ENCODE measurements at places on chromosomes 1 and 21.

GRCh38 chr1:99497690-99498089 lies 148.2 kb upstream of the PALMD start:
- no peak for DNase-seq

DNA sequence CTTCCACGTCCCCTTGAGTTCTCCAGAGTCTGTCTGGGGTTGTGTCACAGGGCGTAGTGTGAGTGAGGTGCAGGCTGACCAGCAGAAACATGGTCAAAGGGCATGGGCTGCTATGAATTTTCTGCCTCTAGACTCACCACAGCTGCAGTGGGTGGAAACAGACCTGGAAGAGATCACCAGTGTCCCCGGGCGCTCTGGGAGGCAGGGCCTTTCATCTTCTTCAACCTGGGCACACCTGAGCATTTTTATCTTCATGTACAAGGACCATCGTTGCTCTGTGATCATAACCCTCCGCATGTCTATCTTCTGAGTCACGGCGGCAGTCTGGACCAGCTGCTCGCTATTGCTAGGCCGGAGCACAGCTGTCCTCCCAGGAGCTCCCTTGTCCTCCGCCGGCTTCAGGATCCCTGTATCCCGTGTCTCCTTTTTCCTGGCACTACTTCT lies 29.6 kb downstream of the DEGS1 start:
- no peak for DNase-seq

GRCh38 chr21:36460866-36461265 lies 19.1 kb downstream of the CLDN14 start:
- no peak for DNase-seq

- DNase-seq: no peak
These were observed 2.6 kb downstream of the RERE start for GRCh38 chr1:8814865-8815264.

DNA sequence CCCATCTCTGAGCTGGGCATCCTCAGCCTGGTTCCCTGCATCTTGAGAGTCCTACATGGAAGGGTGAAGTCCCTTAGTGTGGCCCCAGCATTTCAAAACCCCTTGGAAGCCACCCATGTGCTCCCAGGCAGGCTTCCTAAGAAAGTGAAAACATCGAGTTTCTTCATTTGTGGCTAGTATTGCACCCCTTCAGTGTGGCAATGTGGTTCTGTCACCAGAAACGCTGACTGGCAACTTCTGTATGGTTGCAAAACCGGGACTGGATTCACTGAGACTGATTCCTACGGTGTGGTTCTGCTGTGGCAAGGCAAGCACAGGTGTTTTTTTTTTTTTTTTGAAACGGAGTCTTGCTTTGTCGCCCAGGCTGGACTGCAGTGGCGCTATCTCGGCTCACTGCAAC lies 9.0 kb upstream of the IFNGR2 start:
- no peak for DNase-seq

GRCh38 chr1:30744060-30744756 lies 13.4 kb downstream of the LAPTM5 start:
- no peak for DNase-seq

DNA sequence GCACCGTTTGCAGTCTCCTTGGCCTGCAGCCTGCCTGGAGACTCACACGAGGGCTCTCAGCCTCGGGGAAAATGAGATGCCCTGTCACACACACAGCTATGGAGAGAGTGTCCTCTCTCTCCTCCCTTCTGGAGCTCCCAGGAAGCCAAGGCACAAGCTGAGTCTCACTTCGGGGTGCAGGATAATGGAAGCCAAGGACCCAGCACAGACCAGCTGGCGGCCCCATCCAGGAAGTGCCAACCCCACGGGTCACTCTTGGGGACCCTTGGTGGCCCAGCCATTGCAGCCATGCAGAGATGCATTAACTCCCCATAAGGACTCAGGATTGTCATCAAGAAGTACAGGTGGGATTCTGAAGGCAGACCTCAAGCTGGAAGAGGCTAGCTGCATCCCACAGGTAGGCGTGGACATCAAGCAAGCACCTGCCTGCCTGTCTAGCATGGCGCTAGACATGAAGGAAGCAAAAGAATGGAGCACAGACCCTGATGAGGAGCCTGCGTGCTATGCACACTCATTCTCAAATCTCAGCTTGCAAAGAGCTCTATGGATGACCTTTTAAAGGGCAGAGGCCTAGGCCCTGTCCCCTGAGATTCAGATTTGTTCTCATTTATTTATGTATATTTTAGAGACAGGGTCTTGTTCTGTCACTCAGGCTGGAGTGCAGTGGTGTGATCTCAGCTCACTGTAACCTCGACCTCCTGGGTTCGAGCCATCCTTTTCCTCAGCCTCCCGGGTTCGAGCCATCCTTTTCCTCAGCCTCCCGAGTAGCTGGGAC lies 49.9 kb downstream of the IRF2BP2 start:
- no peak for DNase-seq

DNA sequence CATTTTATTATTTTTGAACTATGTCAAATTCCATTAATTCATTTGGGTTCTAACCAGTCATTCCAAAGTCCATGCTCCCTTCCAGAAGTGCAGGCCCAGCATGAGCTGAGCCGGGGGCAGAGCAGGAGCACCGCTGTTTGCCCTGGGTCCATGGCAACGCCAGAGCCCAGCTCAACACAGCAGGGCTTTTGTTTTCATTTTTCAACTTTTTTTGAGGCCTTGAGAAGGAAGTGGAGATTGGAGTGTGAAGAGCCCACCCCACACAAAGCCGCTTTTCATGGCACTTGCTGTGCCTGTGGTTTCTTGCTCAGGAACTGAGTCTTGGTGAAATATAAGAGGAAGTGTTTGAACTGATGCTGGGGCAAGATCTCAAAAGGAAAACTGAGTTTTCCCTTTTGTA lies 13.2 kb upstream of the PRMT2 start:
- DNase-seq: no peak

GRCh38 chr1:71135571-71135970 lies 54.7 kb upstream of the ZRANB2 start:
- DNase-seq: no peak
